ENCODE measurements at places on chromosomes 7 and 10.
A peak's percentile ranks its signal among the peaks of the same experiment; 100 is the strongest.

GRCh38 chr7:37645282-37646050, 38.1 kb upstream of the GPR141 start:
- no peak for DNase-seq

DNA sequence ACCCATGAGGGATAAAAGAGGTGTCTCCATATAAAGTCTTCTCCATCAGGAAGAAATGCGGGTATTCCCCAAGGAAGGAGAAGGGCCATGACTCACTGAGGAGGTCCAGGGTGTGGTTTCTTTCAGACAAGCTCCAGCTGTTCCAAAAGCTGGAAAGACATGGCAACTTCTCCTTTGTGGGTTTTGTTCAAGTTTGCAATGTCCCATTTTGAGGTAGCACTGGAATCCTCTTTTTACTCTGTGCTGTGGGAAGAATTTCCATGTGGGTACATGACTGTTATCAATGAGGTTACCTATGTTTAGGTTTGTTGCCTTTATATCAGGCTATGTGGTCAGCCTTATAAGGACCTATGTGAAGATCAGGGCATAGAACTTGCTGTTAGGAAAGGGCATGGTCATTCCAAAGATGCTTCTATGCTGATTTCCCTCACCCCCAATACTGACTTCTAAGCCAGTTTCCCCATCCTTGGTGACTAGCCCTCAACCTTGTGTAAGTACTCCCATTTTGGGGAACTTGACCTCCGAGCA, 697.5 kb downstream of the INHBA start:
- no peak for DNase-seq

GRCh38 chr7:38817526-38817925, 91.5 kb downstream of the VPS41 start:
- DNase-seq, result no peak

DNA sequence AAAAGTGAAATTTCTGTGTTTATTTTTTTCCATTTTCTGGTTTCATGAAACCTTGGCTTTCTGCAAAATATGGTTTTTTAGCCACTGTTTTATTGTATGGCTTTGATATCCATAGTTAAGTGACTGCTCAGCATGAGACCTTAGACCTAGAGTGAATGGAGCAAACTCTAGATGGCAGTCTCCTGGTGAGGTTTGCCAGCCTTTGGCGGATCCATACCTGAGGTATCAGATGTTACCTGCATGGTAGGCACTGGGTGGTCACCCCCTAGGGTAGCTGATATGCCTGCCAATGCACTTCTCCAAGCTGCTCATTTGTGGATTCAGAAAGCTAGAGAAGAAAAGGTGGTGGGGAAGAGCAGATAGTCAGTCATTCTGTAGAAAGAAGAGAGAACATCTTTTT, 17.4 kb upstream of the FZD8 start:
- DNase-seq, result no peak

GRCh38 chr10:124632064-124632531, 112.1 kb downstream of the FAM53B start:
- no peak for DNase-seq

DNA sequence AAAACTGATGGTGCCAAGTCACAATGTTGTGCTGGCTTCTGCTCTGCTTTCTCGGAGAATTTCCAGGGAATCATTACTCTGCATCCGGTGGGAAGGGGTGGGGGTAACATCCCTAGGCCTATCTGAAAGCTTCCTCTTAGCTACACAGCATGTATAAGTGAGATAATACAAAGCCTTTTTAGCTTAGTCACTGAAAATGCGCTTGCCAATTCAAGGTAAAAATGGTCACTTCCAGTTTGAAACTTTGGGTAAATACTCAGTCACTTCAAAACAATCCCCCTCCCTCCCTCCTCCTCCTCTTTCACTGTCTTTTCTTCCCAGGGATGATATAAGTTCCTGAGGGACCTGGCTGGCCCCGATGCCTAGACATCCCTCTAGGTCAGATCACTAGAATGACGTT, 57.3 kb upstream of the APBB1IP start:
- DNase-seq, result no peak

DNA sequence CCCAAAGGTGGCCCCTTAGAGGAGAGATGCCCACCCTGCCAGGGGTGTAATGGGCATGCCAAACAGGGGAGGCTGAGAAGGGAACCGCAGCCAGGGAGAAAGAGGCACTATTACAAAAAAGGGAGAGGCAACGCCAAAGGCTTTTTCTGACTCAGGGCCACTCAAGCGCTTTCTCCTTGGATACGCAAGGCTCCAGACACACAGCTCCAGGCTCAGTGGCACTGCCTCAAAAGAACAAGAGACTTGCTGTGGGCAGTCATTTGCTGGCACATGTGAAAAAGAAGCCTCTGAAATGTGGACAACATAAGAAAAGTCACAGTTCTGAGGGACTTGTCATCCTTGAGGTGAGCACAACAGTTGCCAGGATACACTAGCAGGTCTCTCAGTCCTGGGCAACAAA, 128.4 kb downstream of the DGKI start:
- DNase-seq, result no peak

DNA sequence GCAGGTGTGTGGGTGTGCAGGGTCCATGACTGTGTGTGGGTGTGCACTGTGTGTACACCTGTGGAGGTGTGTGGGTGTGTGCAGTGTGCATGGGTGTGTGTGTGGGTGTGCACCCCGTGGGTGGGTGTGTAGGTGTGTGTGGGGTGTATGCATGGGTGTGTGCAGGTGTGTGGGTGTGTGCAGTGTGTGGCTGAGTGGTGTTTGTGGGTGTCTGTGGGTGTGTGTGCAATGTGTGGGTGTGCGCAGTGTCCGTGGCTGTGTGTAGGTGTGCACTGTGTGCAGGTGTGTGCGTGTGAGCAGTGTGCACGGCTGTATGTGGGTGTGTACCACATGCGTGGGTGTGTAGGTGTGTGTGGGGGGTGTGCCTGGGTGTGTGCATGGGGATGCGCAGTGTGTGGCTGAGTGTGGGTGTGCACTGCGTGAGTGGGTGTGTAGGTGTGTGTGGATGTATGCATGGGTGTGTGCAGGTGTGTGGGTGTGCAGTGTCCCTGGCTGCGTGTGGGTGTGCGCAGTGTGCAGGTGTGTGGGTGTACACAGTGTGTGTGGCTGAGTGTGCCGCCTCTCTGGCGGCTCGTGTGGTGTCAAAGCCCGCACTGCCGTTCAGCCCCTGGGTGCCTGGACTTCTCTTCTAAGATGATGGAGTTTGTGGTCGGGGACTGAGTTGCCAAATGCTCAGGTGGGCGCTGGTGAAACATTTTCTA, 208.3 kb downstream of the DNAJB6 start:
- no peak for DNase-seq

GRCh38 chr7:133051066-133051465, 30.8 kb downstream of the CHCHD3 start:
- no peak for DNase-seq

DNA sequence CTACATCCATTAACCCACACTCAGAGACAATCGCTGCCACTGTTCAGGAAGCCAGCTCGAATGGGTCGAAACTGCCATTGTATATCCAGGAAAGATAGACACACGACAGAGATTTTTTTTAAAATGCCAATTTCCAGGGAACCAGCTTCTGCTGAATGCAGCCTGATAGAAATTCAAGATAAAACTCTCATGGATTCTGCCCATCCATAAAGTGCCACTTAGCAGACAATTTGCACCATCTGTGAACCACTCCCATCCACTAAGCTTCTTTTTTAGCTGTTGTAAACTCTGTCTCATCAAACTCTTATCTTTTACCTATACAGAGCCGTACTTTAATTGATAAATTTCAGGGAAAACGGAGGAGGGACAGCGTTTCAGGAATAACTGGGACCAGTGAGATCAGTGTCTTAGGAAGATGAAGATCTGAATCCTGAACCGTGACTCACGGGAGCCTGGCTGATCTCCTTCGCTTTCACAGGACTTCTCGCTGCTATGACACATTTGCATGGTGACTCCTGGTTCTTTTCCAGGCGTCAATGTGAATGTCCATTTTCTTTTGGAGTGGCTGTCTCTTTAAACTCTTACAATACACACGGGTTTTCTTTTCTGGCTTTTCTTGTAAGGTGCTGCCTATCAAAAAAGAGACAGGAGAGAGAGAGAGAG, 103.4 kb downstream of the FAM204A start:
- DNase-seq, result no peak

DNA sequence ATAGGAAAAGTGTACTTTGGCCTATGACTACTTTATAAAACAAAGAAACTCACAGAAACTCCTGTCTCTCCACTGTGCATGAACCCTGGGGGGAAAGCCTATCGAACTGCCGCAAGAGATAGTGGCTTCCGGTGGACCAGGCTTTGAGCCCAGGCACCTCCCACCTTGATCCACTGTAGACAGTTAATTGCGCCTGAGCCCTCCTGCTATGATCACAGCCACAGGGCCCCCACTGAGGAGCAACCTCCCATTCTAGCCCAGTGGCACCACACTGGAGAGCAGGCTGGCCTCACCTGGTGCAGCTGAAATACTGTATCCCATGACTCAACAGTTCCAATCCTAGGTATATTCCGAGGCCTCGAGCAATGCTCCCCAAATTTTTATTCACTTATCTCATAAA, 98.8 kb downstream of the COBL start:
- no peak for DNase-seq

DNA sequence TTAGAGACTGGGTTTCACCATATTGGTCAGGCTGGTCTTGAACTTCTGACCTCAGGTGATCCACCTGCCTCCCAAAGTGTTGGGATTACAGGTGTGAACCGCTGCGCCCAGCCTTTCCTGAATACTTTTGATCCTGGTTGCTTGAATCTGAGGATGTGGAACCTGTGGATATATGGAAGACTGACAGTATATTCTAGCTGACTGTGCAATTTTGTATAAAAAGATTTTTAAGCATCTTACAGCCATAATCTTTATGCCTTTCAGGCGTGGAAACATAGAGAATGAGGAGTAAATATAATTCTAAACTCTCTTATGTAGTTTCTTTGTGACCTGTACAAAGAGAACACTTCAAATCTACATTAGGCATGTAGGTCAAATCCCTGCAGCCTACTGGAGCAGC, 16.2 kb downstream of the TSPAN14 start:
- no peak for DNase-seq

- DNase-seq, result no peak
Observed at GRCh38 chr10:129745186-129745750, 218.8 kb downstream of the EBF3 start.

GRCh38 chr7:115066634-115067033, 144.7 kb downstream of the MDFIC start:
- no peak for DNase-seq

- peak; percentile 2 for DNase-seq
Observed at GRCh38 chr7:96636979-96637378, 72.7 kb downstream of the SEM1 start.

DNA sequence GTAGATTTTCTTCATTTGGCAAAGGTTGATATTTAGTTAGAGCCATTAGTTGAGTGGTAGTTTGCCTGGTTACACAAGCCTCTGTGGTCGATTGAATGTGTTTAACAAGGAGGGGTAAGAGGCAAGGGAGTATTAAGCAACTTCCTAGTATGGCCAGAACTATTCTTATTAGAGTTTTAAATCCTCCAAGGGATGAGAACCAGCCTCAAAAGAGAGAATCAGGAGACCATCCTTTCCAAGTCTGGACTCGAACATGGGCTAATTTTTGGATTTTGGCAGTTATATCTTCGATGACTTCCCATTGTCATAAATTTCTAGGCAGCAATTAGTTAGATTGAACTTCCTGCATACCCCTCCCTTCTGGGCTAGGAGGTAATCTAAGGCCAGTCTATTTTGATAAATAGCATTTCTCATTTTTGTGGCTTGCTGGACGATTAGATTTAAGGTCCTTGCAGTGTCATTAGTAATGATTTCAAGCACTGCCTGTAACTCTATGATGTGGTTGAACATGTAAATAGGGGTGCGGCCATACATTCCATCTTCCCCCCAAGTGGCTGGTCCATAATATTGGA, 219.5 kb upstream of the KCND2 start:
- no peak for DNase-seq

GRCh38 chr7:76044375-76044865, 3.4 kb downstream of the STYXL1 start:
- DNase-seq, result no peak

GRCh38 chr7:47483604-47484273, 98.2 kb downstream of the TNS3 start:
- DNase-seq, result no peak

DNA sequence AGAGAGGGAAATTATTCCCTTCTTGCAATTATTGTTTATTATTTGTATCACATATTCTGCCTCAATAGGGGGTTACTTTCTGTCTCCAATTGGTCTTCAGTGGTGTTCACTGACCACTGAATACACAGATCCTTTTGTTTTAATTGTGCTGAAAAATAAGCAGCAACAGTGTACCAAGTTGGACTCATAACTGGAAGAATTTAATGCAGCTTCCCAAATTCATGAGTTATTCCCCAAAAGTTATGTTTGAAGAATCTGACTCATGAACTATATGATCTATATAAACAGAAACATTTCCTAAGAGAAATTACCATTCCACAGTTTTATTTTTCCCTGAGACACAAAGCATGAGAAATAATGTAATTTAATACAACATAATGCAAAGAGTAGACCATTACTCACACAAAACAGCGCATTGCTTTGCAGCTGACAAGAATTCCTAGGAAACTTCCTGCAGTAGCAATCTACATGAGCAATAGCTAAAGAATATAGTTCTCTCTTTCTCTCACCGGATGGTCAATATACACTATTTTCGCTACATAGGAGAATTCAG, 479.2 kb downstream of the HTR7 start:
- no peak for DNase-seq

DNA sequence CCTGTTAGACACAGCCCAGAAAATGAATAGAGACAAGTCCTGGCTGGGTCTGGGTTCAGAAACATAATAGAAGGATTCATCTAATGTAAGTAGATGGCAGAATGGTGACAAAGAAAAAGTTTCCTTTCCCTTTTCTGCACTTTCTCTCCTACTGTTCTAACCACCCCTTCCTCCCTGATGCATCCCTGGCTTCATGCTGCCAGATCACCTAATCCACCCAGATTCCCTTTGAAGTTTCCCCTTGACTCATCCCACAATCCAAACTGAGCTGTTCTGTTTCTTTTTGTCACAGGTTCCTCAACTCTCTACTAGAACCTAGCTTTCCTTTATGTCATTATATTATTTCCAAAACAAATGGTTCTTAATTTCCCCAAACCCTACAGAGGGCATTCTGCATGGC, 1.1 kb upstream of the MACC1 start:
- no peak for DNase-seq

DNA sequence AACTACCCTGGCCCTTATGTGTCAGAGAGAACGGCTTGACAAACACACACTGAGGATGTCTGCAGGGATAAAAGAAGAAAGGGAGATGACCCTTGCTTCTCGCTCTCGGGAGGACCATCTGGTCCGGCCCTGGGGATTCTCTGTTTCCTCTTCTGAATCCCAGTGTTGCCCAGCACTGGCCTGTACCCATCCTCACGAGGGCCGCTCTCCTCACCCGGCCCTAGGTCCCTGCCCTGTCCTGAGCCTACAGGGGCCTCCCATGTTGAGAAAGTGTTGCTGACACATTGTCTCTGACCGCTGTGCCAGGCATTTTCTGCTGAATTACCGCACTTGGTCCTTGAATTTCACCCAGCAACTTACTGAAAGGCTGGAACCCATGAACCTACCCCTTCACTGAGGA, 171.9 kb upstream of the LANCL2 start:
- DNase-seq, result no peak

DNA sequence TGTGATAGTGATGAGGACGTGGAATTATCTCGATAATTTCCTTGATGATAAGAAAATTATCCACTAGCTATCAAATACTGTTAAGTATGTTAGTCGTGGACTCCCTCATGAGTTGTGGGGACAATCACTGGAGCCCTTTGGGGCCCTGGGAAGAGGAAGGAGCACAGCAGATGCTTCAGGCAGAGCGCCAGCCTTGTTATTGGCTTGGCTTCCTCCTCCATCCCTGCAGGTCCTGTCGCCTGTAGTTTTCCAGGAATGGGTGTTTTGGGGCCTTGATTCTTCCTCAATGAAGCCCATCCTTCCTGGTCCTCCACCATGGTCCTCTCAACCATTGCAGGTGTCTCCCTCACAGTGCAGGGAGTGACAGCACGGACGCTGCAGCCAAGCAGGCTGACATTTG, 32.5 kb upstream of the ZNF32 start:
- DNase-seq, result no peak
